Memory B cell (primary cell): ENCODE measurements at places on chromosomes 16 and 17.

DNA sequence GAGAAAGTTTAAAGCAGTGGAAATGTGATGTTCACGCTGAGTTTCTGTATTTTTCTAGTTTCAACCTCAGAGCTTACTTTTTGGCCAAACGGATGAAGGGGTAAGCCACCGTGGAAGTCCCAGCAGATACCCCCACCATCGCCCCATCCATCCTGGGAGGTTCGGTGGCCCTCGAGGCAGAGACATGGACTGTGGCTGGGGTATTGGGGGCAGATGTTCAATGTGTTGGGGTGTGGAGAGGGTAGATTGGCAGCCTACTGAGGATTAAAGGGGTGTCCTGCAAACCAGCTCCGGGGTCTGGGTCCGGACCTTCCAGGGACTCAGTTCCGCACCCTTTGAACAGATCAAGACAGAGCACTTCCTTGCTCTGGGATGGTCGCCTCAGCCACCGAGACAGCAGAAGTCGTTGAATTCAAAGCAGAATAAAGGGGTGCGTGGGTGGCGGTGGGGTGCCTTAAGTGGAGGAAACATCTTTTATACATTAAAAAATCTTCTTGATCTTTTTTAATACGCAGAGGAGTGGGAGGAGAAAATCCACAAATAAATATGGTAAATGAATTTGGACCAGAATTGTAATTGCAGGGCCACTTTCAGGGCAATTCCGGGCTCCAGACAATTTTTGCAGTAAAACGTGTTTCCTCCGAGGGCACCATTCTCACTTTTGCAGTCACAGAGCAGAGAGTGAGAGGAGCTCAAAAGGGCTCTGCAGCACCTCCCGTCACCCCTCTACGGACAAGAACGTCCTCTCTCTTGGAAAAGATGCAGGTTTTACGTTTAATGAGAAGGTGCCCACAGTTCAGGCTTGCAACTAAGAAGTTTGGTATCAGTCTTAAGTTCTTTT lies 8.2 kb upstream of the CBX8 start:
- no peak for DNase-seq

- no peak for DNase-seq
Measured at GRCh38 chr16:9370061-9370491, 278.6 kb downstream of the HAPSTR1 start.

DNA sequence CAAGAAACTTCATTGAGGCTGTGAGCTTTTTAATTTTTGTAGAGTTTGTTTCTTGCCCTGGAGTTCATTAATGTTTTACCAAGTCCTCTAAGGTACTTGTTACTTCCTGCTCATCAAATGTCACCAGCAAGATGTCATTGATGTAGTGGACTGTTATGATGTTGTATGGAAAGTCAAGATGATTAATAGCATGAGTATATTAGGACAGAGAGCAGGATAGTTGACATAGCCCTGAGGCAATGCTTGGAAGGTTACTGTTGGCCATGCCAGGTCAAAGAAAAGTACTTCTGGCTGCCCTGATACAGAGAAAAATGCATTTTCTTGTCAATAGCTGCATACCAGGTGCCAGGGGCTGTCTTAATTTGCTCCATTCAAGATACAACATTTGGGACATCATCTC lies 6.7 kb downstream of the KRTAP1-5 start:
- no peak for DNase-seq

- DNase-seq = no peak
Measured at GRCh38 chr17:80283116-80283852, 22.6 kb downstream of the RNF213 start.

GRCh38 chr16:1707193-1707790 lies 1.3 kb downstream of the MAPK8IP3 start:
- DNase-seq = no peak

GRCh38 chr17:11853321-11854151 lies 143.7 kb downstream of the ZNF18 start:
- no peak for DNase-seq

DNA sequence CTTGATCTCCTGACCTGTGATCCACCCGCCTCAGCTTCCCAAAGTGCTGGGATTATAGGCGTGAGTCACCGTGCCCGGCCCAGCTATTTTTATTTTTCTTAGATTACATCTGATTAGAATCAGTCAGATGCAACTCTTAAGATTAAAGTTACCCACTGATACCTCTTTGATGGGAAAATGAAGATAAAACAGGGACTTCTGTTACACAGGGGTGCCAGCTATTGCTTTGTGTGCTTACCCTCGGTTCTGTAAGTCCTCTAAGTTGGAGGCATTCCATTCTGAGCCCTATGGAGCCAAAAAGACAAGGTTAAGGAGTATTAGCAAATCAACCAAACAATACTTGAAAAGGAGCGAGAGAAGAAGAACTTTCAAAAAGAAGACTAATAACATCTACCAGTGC lies 32.6 kb upstream of the CORO6 start:
- DNase-seq = no peak

DNA sequence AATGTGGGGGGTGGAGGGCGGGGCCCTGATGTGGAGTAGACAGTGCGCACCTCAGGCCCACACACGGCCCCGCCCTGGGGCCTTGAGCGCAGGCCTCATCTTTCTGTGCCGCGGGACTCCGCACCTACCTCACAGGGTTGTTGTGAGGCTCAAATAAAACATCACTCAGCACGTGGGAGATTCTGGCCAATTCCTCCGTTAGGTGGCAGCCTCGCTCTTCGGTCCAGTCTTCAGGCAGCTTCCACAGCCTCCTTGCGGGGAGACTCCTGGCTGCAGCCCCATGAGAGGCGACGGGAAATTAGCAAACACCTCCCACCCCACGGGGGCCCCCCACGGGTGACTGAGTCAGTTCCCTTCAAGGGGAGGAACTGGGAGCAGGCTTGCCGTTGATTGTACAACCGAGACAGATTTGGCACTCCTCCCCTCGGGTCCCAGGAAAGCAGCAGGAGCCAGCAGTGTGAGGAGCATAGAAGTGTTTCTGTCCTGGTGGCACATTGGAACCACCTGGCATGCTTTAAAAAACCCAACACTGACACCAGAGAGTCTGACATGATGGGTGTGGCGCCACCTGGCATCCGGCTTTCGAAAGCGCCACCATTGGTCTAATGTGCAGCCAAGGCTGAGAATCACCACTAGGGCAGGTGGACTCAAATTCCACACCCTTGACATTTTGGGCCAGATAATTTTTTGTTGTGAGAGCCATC lies 7.6 kb downstream of the MRM1 start:
- no peak for DNase-seq

DNA sequence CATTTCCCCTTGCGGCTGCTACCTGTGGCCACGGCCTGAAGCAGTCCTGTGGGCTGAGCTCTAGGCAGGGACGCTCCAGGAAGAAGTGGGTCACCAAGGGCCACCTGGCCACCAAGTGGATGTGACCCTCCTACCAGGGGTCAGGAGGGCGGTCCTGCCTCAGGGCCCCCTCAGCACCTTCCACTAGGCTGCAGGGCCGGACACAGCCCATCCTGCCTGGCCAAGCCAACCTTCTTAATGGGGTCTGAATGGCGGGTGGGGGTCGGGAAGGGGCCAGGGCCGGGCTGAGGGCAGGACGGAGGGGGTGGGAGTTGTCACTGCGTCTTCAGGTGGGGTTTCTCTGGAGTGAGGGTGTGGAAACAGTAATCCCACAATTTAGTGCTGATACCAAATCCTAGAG lies 13.2 kb upstream of the MLKL start:
- DNase-seq = no peak

DNA sequence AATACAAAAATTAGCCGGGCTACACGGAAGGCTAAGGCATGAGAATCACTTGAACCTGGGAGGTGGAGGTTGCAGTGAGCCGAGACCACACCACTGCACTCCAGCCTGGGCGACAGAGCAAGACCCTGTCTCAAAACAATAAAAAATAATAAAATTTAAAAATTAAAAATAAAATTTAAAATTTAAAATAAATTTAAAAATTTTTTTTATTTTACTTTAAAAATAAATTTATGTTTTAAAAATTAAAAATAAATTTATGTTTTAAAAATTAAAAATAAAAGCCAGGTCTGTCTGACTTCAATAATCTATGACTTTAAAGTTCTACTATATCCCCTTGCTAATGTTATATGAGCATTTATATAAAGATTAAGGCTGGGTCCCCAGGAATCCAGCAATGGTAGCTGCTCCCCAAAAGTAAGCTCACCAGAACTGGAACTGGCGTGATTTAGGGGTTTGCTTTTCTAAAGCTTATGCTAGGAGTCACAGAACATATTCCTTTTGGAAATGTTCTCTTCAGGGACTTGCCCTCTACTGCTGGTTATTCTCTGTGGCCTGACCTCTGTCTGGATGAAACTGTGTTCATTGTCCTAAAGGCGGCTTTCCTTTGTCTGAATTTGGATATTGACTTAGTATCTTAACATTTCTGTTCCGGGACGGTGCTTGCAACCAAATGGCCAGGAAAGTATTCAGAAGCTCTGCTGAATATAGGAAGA lies 140.2 kb upstream of the NOL11 start:
- DNase-seq = no peak

DNA sequence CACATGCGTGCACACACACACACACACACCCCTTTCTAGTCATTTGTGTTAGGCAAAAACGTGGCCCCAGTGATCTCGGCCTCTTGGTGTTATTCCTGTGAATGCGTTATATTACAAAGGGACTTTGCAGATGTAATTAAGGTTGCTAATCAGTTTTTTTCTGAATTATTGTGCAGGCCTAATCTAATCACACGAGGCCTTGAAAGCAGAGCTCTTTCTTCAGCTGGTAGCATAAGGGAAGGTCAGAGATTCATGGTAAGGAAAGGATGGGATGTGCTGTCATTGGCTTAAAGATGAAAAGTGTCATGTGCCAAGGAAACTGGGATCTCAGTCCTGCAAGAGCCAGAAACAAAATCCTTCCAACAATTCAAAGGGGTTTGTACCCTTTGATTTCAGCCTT lies 113.4 kb upstream of the ELAC2 start:
- DNase-seq = no peak

GRCh38 chr16:30394592-30395154 lies 547 bp upstream of the ZNF48 start:
- no peak for DNase-seq

GRCh38 chr16:72109966-72110530 lies 16.4 kb downstream of the DHX38 start:
- DNase-seq = no peak

- DNase-seq = no peak
Measured at GRCh38 chr17:80372922-80373570, 41.9 kb upstream of the ENDOV start.

DNA sequence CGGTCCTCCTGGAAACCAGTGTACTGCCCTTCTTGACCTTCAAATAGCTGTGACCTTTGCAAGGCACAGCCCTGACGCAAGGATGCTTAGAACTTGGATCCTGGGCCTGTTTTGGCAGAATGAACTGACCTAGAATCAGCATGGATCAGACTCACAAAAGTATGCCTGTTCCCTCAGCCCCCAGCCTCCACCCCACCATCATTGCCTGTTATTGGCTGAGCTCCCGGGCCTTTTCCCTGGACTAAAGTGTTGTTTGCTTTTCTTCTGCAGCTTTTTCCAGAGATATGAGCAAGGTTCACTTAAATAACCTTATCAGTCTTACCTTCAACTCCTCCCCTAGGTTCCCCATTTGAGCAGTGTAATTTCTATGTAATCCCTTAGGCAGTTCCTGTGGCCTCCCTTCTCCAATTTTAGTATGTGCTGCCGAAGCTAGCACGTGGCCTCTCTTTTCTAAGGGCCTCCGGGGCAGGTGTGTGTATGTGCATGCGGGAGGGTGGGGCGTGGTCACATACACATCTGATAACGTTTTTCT lies 347.4 kb downstream of the MAF start:
- no peak for DNase-seq

GRCh38 chr16:89410794-89411309 lies 79.5 kb downstream of the ANKRD11 start:
- DNase-seq = no peak

- no peak for DNase-seq
Measured at GRCh38 chr16:64977206-64977920, 144.5 kb downstream of the CDH11 start.

- no peak for DNase-seq
Measured at GRCh38 chr17:71845337-71845736, 275.5 kb upstream of the SOX9 start.
